ENCODE measurements at places on chromosomes 3 and 15.
A peak's percentile ranks its signal among the peaks of the same experiment; 100 is the strongest.

DNA sequence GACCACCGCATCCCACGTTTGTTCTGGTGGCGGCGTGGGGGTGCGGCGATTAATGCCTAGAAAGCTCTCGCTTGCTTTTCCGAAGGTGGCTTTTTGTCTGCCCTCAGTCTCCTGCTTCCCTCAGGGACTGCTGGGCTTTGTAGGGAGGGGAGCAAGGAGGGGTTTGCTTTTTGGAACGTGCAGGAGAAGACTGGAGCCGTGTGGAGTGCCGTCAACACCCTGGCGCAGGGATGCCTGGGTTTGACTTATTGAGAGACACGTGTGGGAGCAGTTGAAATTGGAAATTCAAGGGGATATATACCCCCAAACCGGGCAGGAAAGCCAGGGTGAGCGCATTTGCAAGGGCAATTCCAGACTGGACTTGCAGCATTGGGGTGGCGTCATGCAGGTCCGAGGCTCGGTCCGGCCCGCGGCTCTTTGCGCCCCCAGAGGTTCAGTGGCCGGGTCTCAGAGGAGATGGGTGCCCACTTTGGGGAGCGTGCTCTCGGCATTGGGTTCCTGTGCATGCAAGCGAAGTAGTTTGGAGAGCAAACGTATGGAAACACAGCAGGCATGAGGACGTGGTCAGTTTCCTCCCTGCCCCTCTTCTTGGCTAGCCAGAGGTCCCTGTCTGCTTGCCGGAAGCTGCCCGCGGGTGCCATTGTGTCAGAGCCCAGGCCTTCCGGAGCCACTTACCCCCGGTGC, 2.1 kb downstream of the EPHB1 start:
- no peak for DNase-seq

DNA sequence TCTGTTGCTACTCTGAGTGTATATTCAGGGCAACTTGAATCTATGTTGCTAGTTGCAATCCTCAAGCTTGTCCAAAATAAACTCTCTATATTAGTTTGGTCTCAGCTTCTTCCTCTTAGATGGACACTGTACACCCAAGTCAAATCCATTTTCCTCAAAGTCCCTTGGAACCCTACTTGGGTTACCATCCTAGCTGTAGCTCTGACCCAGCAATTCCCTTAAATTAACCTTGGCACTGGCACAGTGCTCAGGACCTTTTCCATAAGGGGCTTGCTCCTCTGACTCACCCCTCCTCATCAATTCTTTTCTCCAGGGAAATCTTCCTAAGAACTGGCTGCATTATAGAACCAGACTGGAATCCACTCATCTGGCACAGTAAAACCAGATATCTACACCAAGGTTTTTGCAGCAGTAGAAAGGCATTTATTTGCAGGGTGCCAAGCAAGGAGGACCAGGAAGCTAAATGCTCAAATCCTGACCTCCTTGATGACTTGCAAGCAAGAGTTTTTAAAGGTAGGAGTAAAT, 44.9 kb upstream of the B3GALNT1 start:
- no peak for DNase-seq

DNA sequence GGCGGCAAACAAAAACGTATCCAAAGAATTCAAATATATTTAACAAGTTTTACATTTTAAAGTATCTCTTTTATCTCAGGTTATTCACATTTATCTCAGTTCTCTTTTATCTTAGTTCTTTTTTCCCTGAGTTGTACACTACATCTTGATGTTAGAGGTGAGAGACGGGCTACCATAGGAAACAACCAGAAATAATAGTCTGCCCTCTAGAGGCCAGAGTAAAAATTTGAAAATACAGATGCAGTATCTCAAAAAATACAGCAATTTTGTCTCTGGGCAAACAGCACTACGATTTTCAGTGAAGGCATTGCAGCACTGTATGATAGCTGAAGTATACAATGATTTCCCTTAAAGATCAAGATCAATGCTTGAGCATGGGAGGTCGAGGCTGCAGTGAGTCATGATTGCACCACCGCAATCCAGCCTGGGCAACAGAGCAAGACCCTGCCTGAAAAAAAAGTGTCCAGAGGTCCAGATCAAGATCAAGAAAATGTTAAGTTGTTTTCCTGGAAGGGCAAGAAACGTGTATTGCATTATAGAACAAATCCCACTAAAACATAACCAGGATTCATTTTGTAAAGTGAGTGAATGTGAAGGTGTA, 82.6 kb upstream of the ATP11B start:
- peak; percentile 41 for DNase-seq

- no peak for DNase-seq
These were observed 35.5 kb downstream of the DUT start for GRCh38 chr15:48366584-48367312.

- DNase-seq, result no peak
These were observed 159.1 kb downstream of the CHL1 start for GRCh38 chr3:355622-356021.

DNA sequence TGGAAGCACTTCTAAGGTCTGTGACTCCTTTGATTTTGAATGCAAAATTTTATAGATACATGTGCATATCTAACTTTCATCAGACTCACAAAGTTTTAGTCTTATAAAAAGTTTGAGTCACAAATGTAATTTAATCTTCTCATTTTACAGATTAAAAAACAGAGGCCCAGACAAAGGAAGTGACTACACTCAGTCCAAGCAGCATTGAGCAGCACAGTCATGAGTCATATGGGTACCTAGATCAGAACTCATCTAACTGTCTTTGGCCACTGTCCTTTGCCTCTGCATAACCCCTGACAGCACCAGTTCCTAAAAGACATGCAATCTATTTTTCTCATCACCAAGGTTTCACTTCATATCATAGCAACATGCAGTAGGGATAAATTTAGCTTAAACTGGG, 210.7 kb upstream of the KCNH8 start:
- DNase-seq, result no peak

Data from CD4-positive, alpha-beta T cell treated with Interleukin-1 beta for 1 hour (primary cell).